ENCODE measurements at places on chromosomes 3 and 15. TPM values are rescaled to one million over a fixed set of nuclear protein-coding genes. Genes with fewer than 3 reads are reported as not detected.

DNA sequence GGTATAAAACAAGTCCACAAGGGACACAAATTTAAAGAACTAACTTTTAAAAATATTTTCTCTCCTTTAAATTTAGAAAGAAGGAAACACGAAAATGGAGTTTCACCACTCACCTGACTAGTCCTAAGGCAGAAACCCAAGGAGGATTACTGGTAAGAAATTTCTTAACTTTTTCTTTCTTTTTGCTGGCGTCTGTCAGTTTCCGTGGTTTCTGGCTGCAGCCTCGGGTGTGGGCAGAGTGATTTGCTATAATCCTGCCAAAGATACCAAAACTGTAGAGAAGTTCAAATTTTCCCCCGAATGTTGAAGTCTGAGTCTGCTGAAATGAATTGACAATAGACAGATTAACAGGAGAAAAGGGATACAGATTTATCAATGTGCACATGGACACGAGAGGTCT, 843.6 kb upstream of the ALCAM start:
- no peak for DNase-seq

The VILL gene
- total RNA-seq = 6.7 TPM

DNA sequence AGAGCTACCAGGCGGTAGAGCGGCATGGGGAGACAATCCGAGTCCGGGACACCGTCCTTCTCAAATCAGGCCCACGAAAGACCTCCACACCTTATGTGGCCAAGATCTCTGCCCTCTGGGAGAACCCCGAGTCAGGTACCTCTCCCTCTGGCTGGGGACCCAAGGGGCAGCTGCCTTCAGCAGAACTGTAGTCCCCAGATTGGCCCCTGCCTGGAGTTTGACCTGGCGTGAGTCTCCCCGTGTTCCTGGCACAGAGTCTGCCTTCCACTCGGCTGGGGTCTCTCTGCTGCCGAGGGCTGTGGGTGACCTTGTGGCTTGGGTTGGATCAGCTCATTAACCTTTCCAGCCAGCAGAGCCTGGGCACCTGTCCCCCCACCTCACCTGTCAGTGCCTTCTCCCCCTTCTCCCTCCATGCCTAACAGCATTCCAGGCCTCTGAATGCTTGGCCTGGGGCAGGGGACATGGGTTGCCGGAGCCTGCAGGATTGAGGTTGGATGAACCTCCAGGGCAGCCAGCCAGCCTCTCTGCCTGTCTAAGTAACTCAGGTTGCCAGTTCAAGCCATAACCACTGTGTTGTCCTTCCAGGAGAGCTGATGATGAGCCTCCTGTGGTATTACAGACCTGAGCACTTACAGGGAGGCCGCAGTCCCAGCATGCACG, 6.8 kb upstream of the CHST14 start:
- DNase-seq = no peak

GRCh38 chr15:47711655-47712054, 5.7 kb upstream of the SEMA6D start:
- no peak for DNase-seq

DNA sequence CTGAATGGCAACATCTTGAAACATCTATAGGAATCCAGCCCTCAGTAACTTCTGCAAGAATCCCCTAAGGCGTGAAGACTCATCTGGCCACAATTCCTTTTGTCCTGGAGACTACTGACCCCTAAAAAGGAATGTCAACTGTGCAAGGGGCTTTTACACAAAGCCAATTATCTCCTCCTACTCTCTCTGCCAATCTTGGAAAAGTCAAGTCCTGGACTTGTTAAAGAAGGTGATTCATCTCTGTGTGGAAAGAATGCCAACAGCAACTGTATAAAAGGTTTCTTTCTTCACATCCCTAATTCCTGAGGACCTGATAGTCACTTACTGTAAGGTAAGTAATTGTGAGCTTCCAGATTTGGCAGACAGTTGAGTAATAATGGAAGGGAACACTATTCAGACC, 22.3 kb downstream of the THRB start:
- DNase-seq = no peak

The IL17RB gene
- total RNA-seq = not detected

GRCh38 chr15:34987609-34988026, 469 bp downstream of the ZNF770 start:
- DNase-seq = no peak

The SLC24A5 gene
- total RNA-seq = not detected

The TIPARP gene
- 44.7 TPM for total RNA-seq

DNA sequence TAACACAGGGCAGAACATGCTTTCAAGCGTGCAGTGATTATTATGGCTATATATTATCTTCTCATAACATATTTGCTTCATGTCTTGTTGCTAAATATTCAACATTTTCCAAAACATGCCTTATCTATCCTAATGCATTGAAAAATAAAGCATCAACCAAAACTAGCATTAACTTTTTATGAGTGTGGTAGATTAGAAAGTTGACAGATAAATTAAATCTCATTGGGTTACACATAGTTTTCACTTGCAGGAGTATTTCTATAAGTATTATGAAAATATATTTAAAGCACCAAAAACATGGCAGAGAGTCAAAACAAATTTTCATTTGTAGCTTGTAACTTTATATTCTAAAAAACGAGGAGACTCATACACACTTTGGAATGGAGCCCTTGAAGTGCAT, 141.5 kb downstream of the CADM2 start:
- DNase-seq = no peak

- no peak for DNase-seq
These were observed 149.1 kb downstream of the SEMA6D start for GRCh38 chr15:47866446-47866845.

DNA sequence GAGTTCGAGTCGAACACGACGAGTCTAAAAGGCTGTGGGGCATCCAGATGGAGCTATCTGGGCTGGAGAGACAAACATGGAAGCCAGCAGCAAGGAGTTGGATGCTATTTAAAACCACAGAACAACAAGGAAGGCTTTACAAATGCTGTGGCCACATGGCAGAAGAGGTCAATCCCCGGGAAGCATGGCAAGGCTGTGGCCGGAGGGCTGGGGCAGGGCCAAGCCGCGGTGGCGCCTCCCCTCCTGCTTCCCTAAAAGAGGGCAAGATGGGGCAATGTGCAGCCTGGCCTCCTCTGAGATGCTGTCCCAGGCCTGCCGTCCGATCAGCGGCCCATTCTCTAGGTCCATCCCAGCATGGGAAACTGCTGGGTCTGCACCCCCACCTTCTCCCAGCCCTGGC, 139.1 kb downstream of the SRGAP3 start:
- no peak for DNase-seq

- DNase-seq = no peak
These were observed 133.5 kb downstream of the SNRPN start for GRCh38 chr15:25088261-25088790.

- no peak for DNase-seq
These were observed 8.9 kb downstream of the SMARCC1 start for GRCh38 chr3:47772788-47773187.

GRCh38 chr15:59247364-59247763, 40.7 kb downstream of the LDHAL6B start:
- DNase-seq = peak; percentile 44

DNA sequence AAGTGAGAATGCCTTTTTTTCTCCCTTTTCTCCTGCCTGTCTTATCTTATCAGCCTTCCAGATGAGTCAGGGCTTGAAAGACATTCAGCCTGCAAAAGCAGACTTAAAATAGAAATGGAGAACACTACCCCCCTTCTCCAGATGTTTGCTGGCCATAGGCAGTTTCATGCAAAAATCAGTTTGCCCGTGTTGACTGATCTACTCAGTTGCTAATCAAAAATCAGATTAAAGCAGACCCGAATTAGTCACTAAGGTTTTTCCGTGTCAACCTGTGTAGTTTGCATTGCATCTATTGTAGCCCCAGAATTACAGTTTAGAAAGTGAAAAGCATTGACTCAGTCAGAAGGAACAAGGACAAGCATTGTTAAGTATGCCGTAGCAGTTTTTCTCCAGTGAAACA, 56.2 kb downstream of the IL5RA start:
- DNase-seq = no peak

- no peak for DNase-seq
These were observed 49.1 kb downstream of the FBN1 start for GRCh38 chr15:48596415-48596814.

GRCh38 chr15:34810443-34811129, 15.2 kb upstream of the ACTC1 start:
- DNase-seq = peak; percentile 2

The CCDC33 gene
- total RNA-seq = not detected
